Left ventricle myocardium inferior (tissue), 1 donor: ENCODE measurements at places on chromosomes 16 and 17. TPM values are rescaled to one million over a fixed set of nuclear protein-coding genes. Genes with fewer than 3 reads are reported as not detected.

The ABCC3 gene
- total RNA-seq = 0.88 TPM

The TSNAXIP1 gene
- total RNA-seq = 0.49 TPM

- H3K4me1 ChIP-seq = peaks cover 37% of the 10 kb centered on the region
- H3K36me3 ChIP-seq = no peaks in the 10 kb centered on the region
- H3K27me3 ChIP-seq = peaks cover 13% of the 10 kb centered on the region
- no peak overlapping the region for H3K4me3 ChIP-seq
Measured at GRCh38 chr17:299546-299945, 53.1 kb downstream of the RPH3AL start.

DNA sequence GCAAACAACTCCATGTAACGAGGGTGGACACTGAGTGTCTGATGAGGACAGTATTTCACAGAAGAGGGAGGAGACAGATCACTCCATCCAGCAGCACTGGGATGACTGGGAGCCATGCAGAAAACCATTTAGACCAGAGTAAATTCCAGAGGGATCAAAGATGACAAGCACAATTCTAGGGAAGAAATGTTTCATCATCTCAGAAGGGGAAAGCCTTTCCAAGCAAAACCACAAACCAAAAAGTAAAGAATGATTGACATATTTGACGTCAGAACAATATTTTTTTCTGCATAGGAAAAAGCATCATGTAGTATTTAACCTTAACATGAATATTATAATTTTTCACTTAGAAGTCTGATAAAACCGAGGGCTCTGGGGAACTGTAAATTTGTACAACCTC, 4.8 kb downstream of the DNASE1 start:
- H3K36me3 ChIP-seq = peaks cover 83% of the 10 kb centered on the region
- no peak overlapping the region for H3K4me3 ChIP-seq
- no peak for DNase-seq
- no peaks in the 10 kb centered on the region for H3K27me3 ChIP-seq

- peaks cover 59% of the 10 kb centered on the region for H3K36me3 ChIP-seq
- H3K27me3 ChIP-seq = no peaks in the 10 kb centered on the region
- H3K27ac ChIP-seq = peak overlapping the region; percentile 96
Measured at GRCh38 chr17:56908001-56908542, 5.8 kb downstream of the TRIM25 start.

DNA sequence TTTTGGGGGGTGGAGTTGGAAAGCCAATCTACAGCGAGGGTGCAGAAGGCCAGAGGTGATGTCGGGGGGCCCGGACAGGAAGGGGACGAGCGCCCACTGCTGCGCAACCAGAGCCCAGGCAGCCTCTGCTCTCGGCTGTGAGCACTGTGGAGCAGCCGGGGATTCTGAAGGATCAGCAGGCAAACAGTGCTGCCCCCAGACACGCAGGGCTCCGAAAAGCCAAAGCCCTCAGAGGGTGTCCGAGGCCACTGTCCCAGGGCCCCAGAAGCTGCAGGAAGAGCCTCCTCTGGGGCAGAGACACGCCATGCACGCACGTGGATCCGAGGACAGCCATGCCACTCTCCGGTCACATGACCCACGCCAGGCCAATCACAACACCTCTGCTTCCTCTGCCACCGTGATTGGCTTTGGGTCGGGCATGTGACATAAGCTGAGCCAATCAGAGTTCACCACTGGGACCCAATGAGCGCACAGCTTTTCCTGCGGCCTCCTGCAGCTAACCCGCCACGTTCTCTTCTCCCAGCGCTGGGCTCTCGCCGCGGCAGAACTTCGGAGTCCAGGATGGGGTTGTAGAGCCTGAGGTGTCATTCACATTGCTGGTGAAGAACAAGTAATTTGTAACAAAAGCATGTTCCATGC, 40.7 kb downstream of the ACTG1 start:
- H3K4me1 ChIP-seq = peaks cover 6% of the 10 kb centered on the region
- no peaks in the 10 kb centered on the region for H3K27me3 ChIP-seq
- no peak overlapping the region for H3K27ac ChIP-seq
- no peak for DNase-seq
- H3K36me3 ChIP-seq = no peaks in the 10 kb centered on the region

DNA sequence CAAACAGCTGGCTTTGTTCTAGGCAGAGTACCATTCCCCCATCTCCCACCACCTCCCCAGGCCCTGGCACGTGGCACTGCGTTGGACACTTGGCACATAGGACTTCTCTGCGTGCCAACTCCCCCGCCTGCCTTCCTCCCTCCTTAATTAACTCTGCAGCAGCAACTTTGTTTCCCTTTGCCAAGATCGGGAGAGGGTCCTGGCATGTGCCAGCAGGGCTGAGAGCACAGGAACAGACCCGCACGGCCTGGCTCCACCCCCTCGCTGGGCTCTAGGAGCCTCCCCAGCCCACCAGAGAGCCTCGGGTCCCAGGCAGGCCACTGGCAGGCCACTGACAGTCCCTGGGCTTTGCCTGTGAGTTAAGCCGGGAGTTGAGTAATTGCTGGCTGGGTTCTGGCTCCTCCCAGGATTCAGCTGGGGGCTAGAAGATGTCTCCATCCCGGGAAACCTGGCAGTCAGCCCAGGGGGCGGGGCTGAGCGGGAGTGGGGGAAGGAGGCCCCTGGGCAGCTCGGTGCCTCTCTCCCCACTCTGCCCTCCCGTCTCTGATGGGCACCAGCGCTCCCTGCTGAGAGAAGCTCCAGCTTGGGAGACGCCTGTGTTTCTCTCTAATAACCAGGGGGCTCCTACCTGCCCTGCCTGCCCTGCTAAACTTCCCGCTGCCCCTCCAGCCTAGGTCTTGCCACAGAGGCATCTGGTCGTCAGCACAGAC, 224.0 kb upstream of the TNRC6C start:
- DNase-seq = peak; percentile 93
- H3K36me3 ChIP-seq = no peaks in the 10 kb centered on the region
- H3K4me3 ChIP-seq = peak overlapping the region; percentile 37
- peak overlapping the region; percentile 92 for H3K27ac ChIP-seq
